ENCODE measurements at places on chromosomes 5 and 9. TPM values are rescaled to one million over a fixed set of nuclear protein-coding genes. Genes with fewer than 3 reads are reported as not detected.

The CCDC192 gene
- not detected for total RNA-seq

The ABLIM3 gene
- total RNA-seq = 0.26 TPM

The RNF145 gene
- total RNA-seq = 50.2 TPM

The RNF180 gene
- 7.3 TPM for total RNA-seq

The EHMT1 gene
- 139 TPM for total RNA-seq

The LHX2 gene
- total RNA-seq = 0.29 TPM

All from endodermal cell (in vitro differentiated cells).